ENCODE measurements at places on chromosomes 4 and X.

DNA sequence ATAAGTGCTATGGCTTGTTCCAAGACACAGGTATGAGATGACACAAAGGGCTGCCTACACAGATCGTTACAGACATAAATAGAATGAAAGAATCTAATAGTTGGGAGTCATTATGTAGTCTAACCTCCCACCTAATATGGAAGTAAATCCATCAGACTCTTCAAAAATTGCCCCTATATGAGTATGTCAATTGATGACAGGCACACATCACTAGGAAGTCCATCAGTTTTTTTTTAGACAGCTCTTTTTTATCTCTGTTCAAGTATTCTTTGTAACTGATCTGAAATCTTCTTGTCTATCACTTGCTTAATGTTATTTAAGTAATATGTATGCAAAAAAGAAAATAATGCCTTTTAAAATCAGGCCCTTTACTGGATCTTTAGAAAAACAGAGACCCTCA, 191.6 kb downstream of the UBE2NL start:
- no peak for DNase-seq

DNA sequence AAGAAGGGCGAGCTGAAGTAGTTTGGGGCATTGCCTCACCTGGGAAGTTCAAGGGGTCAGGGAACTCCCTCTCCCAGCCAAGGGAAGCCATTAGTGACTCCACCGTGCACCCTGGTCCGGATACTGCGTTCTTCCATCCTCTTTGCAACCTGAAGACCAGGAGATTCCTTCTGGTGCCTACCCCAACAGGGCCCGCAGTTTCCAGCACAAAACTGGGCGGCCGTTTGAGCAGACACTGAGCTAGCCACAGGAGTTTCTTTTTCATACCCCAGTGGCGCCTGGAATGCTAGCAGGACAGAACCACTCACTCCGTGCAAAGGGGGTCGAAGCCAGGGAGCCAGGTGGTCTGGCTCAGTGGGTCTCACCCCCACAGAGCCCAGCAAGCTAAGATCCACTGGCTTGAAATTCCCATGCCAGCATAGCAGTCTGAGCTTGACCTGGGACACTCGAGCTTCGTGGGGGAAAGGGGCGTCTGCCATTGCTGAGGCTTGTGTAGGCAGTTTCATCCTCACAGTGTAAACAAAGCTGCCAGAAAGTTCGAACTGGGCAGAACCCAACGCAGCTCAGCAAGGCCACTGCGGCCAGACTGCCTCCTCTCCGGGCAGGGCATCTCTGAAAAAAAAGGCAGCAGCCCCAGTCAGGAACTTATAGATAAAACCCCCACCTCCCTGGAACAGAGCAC, 1039.4 kb upstream of the IGFBP7 start:
- DNase-seq: no peak

DNA sequence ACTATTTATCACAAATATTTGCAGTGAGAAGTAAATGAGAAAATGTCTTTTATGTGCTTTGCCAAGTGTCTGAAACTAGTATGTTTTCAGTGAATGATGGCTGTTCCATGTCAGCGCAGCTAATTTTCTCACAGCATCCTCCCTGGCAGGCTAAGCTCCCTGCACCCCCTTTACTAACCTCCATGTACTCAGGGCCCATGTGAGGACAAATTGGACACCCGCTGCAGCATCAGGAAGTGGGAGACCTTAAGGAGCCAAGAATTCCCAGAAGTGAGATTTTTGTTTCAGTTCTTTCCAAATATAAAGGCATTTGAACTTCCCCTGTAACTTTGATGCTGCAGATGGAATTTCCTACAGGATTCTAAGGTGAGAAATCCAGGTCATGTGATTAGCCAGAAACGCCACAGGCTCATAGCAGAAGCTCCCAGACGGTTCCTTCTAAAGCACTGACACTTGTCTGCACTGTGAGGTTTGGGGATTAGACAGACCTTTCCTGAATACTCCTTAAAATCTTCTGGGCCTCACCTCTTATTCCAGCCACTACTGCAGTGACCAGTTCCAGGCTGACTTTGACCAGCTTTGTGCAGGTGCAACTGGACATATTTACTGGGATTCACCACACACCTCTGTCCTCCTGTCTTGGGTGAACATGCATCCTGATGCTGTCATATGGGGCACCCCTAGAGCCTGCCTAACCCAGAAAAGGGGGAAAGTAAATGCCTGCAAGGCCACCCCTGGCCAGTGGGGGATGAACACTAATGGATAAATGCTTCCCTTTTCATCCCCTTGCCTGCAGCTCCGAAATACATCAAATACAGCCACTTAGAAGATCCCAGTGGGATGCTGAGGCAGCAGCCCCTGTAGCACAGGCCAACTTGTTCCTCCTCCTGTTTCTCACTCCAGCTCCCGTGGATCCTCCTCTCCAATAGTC, 45.9 kb downstream of the LGI2 start:
- DNase-seq: no peak

DNA sequence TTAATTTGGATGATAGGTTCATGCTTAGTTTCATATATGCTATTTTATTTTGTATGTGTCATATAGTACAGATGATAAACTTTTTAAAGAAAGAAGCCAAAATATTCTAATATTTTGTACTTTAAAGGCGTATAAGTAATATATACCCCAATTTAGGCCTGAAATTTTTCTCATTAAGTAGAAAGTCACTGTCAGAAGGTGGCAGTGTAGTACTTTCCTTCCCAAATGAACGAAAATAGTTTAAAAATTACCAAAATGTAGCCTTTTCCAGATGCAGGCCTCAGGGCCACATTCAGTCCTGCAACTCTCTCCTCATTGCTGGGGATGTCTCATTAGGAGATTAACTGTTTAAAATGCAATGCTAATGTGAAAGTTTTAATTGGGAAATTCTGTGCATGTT, 1263.6 kb downstream of the C4orf33 start:
- DNase-seq: no peak

DNA sequence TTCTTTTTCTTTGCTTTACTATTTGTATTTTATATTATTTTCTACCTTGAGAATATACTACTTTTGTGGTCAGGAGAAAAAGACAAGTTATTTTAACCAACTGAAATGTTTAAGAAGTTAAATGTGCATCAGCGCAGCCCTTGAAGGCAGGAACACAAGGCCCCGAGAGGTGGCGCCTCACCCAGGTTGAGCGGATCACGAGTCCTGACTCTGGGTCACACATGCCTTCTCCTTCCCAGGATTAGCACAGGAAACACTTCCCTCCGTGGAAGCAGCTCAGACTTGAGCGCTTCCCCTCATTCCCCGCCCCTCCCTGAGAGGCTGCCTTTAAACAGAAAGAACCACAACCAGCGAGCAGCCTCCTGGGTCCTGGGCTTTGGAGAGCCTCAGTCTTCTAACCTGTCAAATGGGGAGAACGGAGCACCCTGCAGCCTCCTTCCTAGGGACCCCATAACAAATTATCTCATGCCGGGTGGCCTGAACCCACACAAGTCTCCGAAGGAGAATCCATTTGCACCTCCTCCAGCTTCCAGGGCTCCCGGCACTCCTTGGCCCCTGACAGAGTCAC, 217.6 kb downstream of the AFAP1 start:
- no peak for DNase-seq

DNA sequence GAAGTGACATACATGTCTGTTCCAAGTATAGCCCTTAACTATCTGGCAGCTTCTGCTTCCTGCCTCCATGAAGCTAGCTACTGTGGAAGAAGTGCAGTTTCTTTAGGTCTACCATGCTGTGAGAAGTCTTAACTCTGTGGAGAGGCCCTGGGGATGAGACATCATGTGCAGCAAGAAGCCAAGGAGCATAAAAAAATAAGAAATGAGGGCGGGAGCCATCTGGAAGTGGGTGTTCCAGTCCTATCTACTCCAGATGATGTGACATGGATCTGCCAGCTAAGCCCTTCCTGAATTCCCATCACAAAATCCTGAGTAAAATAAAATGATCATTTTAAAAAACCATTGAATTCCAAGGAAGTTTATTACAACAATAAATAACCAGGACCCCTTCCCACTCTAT, 87.9 kb upstream of the TBC1D9 start:
- no peak for DNase-seq

GRCh38 chr4:33184657-33185290, 2464.6 kb downstream of the PCDH7 start:
- DNase-seq: no peak

- no peak for DNase-seq
Measured at GRCh38 chr4:106273831-106274230, 42.2 kb downstream of the TBCK start.

DNA sequence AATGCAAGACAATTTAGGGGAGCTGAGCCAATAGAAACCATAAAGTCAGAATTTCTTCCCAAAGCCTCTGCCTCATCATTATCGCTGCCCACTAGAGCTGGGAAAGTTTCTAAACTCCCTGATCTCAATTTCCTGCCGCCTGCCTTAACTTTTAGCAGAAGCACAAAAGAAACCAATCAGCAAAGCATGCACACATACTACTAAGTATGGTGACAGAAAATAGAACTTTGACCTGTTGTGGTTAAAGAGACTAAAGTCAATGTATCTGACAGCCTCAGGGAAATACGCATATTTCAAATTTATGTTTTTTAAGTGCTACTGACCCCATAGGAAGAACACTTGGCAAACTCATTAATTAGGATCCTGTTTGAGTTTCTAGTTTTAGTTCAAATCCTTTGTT, 10.1 kb downstream of the STK26 start:
- DNase-seq: no peak

DNA sequence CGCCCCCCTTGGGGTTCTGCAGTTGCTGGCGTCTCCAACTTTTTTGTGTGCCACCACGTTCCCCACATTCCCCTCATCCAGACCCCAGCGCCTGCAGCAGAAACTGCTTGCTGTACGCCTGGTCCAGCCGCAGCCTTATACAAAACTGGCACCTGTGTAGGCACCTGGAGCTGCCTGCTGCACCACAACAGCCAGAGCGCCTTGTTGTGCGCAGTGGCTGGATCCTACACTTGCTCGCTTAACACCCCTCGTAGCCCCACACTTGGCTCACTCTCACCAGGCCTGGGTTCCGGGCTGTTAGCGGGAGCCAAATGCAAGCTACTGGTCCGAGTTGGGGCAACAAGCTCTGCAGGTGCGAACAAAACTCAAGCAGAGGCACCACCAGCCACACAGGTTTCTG, 136.8 kb downstream of the TECRL start:
- DNase-seq: no peak

- DNase-seq: no peak
Measured at GRCh38 chr4:120207021-120207420, 140.4 kb upstream of the MAD2L1 start.
